ENCODE measurements at places on chromosomes 4 and X. TPM values are rescaled to one million over a fixed set of nuclear protein-coding genes. Genes with fewer than 3 reads are reported as not detected.

DNA sequence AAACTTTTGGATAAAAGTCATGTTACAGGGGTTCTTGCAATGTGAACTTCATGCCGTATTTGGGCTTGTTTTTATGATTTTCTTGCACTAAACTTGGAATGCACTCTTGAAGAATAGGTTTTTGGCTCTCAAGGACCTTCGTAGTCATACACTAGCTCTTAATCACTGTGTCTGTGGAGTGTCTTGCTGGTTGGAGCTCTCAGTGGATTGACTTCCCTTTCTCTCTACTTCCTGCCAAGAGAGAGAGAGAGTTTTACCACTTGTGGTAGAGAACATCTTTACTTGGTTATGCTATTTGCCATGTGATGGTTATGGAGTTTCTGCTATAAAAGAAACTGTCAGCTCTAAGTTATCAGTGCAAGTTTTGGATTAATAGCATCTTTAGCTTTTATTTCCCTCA is 112.4 kb downstream of the BMPR1B start:
- no peak overlapping the region for H3K4me3 ChIP-seq
- H3K27ac ChIP-seq: no peak overlapping the region
- H3K27me3 ChIP-seq: no peaks in the 10 kb centered on the region

DNA sequence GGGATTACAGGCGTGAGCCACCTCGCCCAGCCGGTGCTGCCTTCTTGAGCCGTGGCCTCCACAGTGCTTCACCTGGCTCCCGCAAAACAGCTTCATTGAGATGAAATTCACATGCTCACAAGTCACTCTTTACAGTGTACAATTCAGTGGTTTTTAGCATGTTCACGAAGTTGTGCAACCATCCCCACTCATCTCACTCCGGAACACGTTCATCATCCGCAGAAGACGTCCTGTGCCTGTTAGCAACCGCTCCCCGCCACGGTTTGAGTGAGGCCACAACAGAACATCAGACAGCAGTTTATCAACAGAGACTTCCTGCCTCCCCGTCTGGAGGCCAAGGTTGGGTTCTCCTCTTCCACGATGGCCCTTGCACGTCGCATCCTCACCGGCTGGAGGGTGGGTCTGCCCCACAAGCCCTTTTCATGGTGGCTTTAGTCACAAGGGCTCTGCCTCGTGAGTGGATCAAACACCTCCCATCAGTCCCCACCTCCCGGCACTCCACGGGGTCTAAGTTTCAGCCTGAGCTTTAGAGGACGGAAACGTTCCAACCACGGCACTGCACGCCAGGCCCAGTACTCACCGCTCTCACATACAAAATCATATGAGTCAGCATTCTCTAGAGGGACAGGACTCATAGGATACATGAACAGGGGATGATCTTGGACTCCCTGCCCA is 29.6 kb upstream of the SPON2 start:
- H3K36me3 ChIP-seq: peaks cover 27% of the 10 kb centered on the region
- H3K4me1 ChIP-seq: peaks cover 59% of the 10 kb centered on the region
- DNase-seq: peak; percentile 92
- no peaks in the 10 kb centered on the region for H3K27me3 ChIP-seq

- no peak overlapping the region for H3K4me3 ChIP-seq
- no peaks in the 10 kb centered on the region for H3K27me3 ChIP-seq
These were observed 33.7 kb downstream of the AMMECR1 start for GRCh38 chrX:110284159-110284558.

- no peak overlapping the region for H3K4me3 ChIP-seq
- H3K36me3 ChIP-seq: no peaks in the 10 kb centered on the region
- H3K27me3 ChIP-seq: no peaks in the 10 kb centered on the region
- H3K4me1 ChIP-seq: no peaks in the 10 kb centered on the region
- DNase-seq: peak; percentile 51
These were observed 180.7 kb downstream of the GASK1B start for GRCh38 chr4:157992038-157992705.

DNA sequence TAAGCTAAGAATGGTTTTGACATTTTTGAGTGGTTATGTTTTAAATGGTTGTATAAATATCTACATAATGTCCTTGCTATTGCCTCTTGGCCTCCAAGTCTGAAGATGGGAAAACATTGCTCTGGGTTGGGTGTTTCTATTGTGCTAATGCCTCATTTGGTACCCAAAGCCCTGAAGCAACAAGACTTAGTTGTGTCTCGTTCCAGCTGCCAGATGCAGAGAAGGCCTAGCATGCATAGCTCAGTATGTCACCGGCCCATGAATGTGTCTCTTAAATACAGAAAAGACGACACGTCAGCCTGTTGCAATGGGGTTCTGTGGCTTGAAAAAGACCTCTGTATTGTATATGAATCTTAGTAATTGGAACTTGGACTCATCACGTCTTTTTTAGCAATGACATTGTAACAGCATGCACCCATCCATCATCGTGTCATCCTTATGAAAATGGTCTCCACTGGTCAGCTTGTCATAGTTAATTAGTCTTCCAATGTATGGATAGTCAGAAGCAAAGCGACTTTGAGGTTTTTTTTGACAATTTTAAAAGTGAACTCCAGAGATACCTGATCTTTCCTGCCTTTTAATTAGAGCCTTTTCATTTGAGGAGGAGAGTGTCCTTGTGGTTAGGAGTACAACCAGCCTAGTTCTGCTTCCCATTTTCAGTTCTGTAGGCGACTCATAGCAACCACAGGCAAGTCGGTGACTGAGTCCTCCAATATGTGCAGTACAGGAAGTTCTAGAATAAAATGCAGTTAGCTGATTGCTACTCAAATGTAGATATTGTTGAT is 126.4 kb upstream of the GATB start:
- DNase-seq: no peak
- H3K27ac ChIP-seq: no peak overlapping the region
- H3K4me3 ChIP-seq: no peak overlapping the region
- peaks cover 12% of the 10 kb centered on the region for H3K4me1 ChIP-seq
- no peaks in the 10 kb centered on the region for H3K36me3 ChIP-seq

- no peak for DNase-seq
- H3K27me3 ChIP-seq: no peaks in the 10 kb centered on the region
- no peak overlapping the region for H3K27ac ChIP-seq
These were observed 44.1 kb downstream of the TEC start for GRCh38 chr4:48225368-48226141.

DNA sequence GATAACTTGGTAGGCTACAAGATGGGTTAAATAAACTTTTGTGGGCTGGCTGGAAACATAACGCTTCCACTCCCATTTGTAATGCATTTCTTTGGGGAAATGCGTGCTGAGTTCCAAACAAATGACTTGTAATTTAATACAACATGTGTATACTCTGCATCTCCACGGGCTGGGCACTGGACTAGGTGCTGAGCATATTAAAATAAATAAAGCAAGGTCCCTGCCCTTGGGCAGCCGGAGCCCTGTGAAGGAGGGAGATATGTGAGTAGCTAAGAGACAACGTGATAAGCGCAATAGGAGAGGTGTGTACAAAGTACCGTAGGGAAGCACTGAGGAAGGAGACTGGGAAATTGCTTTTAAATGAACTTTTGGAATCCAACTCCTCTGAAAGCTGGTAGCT is 147.2 kb upstream of the RBPJ start:
- peaks cover 4% of the 10 kb centered on the region for H3K4me1 ChIP-seq
- DNase-seq: no peak
- H3K36me3 ChIP-seq: no peaks in the 10 kb centered on the region

DNA sequence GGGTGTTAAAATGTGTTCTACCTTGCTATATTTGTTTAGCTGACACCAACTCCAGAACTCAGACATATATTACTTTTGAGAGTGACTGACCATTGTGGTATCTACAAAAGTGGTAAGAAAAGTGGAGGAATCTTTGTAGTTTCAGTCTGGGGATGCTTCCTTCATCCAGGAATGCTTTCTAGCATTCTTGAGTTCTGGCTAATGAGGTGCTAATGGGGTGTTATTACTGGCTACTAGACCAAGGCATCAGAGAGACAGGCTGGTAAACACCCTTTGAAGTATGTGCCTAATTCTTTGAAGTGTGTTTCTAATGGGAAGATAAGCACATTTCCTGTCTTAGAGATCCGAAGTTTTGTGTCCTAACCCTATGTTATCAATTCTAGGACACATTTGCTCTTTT is 310.4 kb downstream of the SPRY1 start:
- H3K36me3 ChIP-seq: no peaks in the 10 kb centered on the region
- H3K27me3 ChIP-seq: peaks cover 4% of the 10 kb centered on the region
- DNase-seq: no peak
- no peak overlapping the region for H3K4me3 ChIP-seq
- no peaks in the 10 kb centered on the region for H3K4me1 ChIP-seq

GRCh38 chrX:51496501-51497291 is at the start of gene NUDT11:
NUDT11 (minus strand) TSS chrX:51496592; CDS start chrX:51496444, 148 bp downstream.
- DNase-seq: peak; percentile 50
- peaks cover 12% of the 10 kb centered on the region for H3K4me1 ChIP-seq
- H3K27me3 ChIP-seq: peaks cover 28% of the 10 kb centered on the region
- peak within 1 kb of the TSS; percentile 80 for H3K4me3 ChIP-seq
- H3K27ac ChIP-seq: peak within 1 kb of the TSS; percentile 81

GRCh38 chrX:149762696-149763614 is 10.9 kb upstream of the HSFX1 start:
- no peaks in the 10 kb centered on the region for H3K27me3 ChIP-seq
- no peak for DNase-seq
- no peak overlapping the region for H3K4me3 ChIP-seq
- H3K27ac ChIP-seq: peak overlapping the region; percentile 41

DNA sequence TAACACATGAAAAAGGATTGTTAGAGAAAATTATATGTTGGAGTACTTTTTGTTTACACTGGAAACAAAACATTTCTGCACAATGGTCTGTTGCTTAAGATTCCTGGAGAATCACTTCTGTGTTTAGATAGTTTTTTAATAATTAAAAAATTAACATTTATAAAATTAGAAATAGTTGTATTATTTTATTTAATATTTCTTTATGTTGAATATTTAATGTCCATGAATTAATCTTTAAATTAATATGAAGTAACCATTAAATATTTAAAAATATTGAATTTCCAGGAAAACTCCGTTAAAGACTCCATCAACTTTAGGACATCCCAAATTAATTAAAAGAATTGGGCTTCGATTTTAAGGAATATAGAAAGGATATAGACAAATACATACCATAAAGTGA is 797.1 kb upstream of the GALNTL6 start:
- no peak overlapping the region for H3K4me3 ChIP-seq
- H3K27ac ChIP-seq: no peak overlapping the region
- no peaks in the 10 kb centered on the region for H3K4me1 ChIP-seq
- no peaks in the 10 kb centered on the region for H3K27me3 ChIP-seq
- H3K36me3 ChIP-seq: no peaks in the 10 kb centered on the region

GRCh38 chr4:76513482-76513881 is 78.5 kb downstream of the SHROOM3 start:
- H3K4me1 ChIP-seq: no peaks in the 10 kb centered on the region
- no peaks in the 10 kb centered on the region for H3K36me3 ChIP-seq
- peaks cover 3% of the 10 kb centered on the region for H3K27me3 ChIP-seq
- DNase-seq: no peak

- DNase-seq: no peak
- peaks cover 53% of the 10 kb centered on the region for H3K4me1 ChIP-seq
- H3K27ac ChIP-seq: no peak overlapping the region
- no peaks in the 10 kb centered on the region for H3K27me3 ChIP-seq
These were observed 518.6 kb downstream of the RPA4 start for GRCh38 chrX:97402333-97402732.

Gene RHOXF2
- not detected for total RNA-seq

GRCh38 chr4:85368932-85369331 is 106.0 kb upstream of the ARHGAP24 start:
- no peaks in the 10 kb centered on the region for H3K4me1 ChIP-seq
- DNase-seq: no peak
- no peak overlapping the region for H3K4me3 ChIP-seq
- H3K36me3 ChIP-seq: no peaks in the 10 kb centered on the region

Gene LANCL3
- 0.46 TPM for total RNA-seq

Gene DCUN1D4
- total RNA-seq: 25.7 TPM

DNA sequence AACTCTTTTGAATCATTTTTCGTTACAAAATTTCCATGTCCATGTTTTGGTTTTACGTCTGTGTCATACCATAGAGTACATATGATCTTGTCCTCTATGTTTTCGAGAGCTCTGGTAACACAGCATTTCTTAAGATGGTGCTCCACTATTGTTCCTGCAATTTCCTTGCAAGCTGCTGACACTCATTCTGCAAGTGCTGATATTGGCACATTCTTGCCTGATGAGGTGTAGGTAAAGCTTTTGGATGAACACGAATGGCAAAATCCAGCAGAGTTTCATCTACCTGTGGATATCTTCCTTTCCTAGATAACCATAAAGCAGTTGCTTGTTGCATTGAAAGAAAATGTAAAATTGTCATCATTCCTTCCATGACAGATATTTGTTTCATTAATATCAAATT is 41.3 kb downstream of the MAGEB17 start:
- no peaks in the 10 kb centered on the region for H3K36me3 ChIP-seq
- no peak for DNase-seq
- H3K27ac ChIP-seq: no peak overlapping the region
- H3K4me3 ChIP-seq: no peak overlapping the region
- H3K4me1 ChIP-seq: no peaks in the 10 kb centered on the region

DNA sequence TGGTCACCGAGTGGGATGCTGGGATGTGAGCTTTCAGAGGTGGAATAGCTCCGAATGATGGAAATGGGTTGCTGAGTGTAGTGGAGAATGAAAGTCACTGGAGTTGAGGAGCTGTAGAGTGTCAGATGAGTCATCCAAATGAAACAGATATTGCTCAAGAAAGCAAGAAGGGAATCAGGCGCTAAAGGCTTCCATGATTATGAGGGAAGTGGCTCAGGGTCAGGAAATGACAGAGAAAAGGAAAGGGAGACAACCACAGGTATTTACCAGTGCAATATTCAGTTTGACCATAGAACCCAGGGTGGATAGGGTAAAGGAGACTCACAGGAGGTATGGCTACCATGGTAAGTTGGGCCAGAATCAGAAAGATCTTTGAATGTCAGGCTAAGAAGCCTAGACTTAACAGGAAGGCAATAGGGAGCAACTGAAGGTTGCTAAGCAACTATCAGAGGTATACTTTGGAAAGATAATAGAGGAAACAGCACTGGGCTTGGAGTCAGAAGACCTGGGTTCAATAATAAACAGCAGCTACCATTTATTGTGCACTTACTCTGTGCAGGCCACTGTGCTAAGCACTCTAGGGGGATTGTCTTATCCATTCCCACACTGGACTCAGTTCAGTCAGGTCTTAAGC is 11.7 kb downstream of the LAS1L start:
- H3K27ac ChIP-seq: no peak overlapping the region
- no peaks in the 10 kb centered on the region for H3K27me3 ChIP-seq
- H3K4me3 ChIP-seq: no peak overlapping the region
- peaks cover 23% of the 10 kb centered on the region for H3K36me3 ChIP-seq
- no peaks in the 10 kb centered on the region for H3K4me1 ChIP-seq

Gene ZMAT1
- 5.8 TPM for total RNA-seq

Gene USP17L24
- total RNA-seq: not detected

DNA sequence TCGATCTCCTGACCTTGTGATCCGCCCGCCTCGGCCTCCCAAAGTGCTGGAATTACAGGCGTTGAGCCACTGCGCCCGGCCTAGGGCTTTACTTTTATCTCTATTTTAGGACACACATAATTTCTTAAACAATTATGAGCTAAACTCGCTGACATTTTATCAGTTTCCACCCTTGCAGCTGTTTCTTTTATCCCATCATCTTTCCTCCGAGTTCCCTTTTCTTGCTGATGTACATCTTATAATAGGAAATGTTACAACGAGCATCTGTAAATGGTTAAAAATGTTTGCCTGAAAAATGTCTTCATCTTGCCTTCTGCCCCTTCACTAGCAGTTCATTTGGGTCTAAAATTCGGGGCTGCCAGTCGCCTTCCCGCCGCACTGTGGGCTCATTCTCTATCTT is 41.2 kb downstream of the ZFYVE28 start:
- H3K27ac ChIP-seq: no peak overlapping the region
- no peaks in the 10 kb centered on the region for H3K27me3 ChIP-seq
- H3K4me3 ChIP-seq: no peak overlapping the region
- no peaks in the 10 kb centered on the region for H3K36me3 ChIP-seq
- no peaks in the 10 kb centered on the region for H3K4me1 ChIP-seq

Data from activated CD4-positive, alpha-beta T cell treated with anti-CD3 and anti-CD28 coated beads, Interleukin-2, amount 10 ng/mL, durations not matched to agents 7 days and 5 days (primary cell).